ENCODE measurements at places on chromosomes 1 and 21. TPM values are rescaled to one million over a fixed set of nuclear protein-coding genes. Genes with fewer than 3 reads are reported as not detected.

The NOS1AP gene
- 0.13 TPM for total RNA-seq

The AIRE gene
- not detected for total RNA-seq

The SPRR3 gene
- total RNA-seq: not detected

The MPC2 gene
- total RNA-seq: 16.9 TPM

The B4GALT3 gene
- total RNA-seq: 17.5 TPM

The DAB1 gene
- under 0.01 TPM for total RNA-seq

The DLGAP3 gene
- under 0.01 TPM for total RNA-seq

The SPRR2A gene
- not detected for total RNA-seq

The SPRR2E gene
- total RNA-seq: not detected

The TAS1R3 gene
- total RNA-seq: 0.25 TPM

The PIGV gene
- total RNA-seq: 7.2 TPM

The OXCT2 gene
- 3.6 TPM for total RNA-seq
